ENCODE measurements at places on chromosomes 5 and 9. TPM values are rescaled to one million over a fixed set of nuclear protein-coding genes. Genes with fewer than 3 reads are reported as not detected.

- DNase-seq: peak; percentile 40
Measured at GRCh38 chr9:31839273-31839672, 545.2 kb upstream of the ACO1 start.

Gene IFNA13
- total RNA-seq: not detected

DNA sequence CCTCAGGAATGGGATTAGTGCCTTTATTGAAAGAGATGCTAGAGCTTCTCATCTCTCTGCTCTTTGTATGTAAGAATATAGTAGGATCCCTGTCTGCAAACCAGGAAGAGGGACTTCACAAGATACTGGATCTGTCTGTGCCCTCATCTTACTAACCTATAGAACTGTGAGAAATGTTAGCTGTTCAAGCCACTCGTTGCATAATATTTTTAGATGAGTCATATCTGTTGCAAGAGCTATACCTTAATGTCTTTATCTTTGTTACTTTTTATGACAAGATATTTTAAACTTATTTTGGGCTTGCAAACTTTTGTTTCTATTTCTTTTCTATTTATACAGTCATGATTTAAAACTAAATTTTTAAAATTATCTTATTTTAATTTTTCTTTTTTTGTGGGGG lies 1296.8 kb upstream of the CDH6 start:
- DNase-seq: no peak

DNA sequence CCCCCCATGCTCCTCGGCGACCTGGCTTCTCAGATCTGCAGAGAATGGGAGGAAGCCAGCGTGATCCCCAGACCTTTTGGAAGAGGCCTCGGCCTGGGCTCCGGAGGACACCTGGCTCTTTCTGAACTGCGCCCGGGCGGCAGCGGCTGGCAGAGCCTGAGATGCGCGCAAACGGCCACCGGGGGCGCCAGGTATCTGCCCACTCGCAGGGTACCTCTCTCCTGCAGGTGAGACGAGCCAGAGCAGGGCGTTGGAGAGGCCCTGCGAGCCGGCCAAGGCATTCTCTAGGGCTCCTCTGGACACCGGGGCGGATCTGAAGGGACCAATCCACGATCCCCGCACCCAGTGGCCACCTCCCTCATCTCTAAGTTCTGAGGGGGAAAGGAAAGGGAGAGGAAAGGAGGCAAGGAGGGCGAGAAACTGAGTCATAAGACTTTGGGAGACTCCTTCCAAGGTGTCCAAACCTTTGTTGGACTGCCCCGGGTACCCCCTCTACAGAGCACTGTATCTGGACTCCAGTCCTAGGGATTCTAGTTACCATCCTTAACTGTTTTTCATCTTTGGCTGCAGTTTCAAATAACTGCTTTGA lies 55.0 kb upstream of the SLC46A2 start:
- DNase-seq: peak; percentile 1

DNA sequence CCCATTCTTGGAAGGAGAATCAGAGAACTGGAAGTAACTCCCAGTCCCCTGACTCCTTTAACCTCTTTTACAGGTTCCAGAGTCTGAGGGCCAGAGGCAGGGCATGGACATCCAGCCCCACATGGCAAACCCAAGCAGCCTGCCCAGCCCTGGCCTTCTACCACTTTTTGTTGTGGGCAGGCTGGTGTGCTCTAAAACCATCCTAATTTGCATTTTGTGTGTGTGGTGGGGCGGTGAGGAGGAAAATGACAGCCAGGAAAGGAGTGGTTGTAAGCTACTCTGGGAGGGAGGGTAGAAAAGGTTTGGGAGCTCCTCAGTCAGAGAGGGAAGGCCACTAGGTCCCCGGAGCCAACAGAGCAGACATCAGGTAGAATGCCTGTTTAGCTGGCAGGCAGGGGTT lies 90.6 kb downstream of the PSD2 start:
- no peak for DNase-seq

Gene SMC5
- 29.6 TPM for total RNA-seq

Gene IRX4
- total RNA-seq: not detected

- DNase-seq: no peak
Measured at GRCh38 chr9:101311191-101311590, 73.6 kb downstream of the BAAT start.

DNA sequence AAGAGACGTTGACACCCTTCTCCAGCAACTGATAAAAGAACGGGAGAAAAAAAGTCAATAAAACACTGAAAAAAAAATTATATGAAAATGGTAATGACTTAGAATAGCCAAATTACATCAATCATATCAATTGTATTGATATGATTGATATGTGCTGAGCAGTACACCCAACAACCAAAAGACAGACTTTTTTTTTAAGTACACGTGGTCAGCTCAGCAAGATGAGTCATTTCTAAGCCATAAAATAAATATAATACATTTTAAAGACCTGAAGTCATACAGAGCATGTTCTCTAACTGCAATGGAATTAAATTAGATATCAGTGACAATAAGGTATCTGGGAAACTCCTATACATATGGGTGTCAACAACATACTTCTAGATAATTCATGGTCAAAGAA lies 30.9 kb upstream of the OLFM1 start:
- no peak for DNase-seq

- no peak for DNase-seq
Measured at GRCh38 chr5:55923177-55923771, 71.5 kb downstream of the IL6ST start.

Gene ANKRD18A
- 11.6 TPM for total RNA-seq

GRCh38 chr9:120922404-120923195 lies 4.0 kb downstream of the TRAF1 start:
- DNase-seq: no peak

- no peak for DNase-seq
Measured at GRCh38 chr5:149948993-149949392, 4.4 kb upstream of the PDE6A start.

DNA sequence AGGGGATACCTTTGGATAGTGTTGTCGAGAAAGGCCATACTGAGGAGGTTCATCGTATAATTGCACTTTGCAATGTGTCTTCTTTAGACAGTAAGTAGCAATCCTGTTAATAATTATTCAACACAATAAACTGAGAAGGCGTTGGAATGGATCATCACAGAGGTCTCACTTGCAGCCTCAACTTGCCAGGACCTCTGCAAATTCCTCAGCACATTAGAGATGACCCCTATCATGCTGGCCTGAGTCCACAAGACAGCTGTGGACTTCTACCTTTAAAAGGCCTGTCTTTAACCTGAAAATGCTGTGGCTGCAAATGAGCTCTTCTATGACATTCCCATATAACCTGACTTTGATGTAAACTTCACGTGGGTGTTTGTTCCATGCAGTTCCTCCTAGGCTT lies 14.1 kb downstream of the SH3TC2 start:
- DNase-seq: peak; percentile 39

Gene OR1J4
- total RNA-seq: not detected

GRCh38 chr5:116453988-116454411 lies 120.6 kb downstream of the SEMA6A start:
- no peak for DNase-seq

- no peak for DNase-seq
Measured at GRCh38 chr9:74770508-74771261, 117.0 kb downstream of the TRPM6 start.

- DNase-seq: no peak
Measured at GRCh38 chr9:135887021-135887507, 20.3 kb downstream of the CAMSAP1 start.

- no peak for DNase-seq
Measured at GRCh38 chr5:17163221-17163620, 54.2 kb upstream of the BASP1 start.

Measured in kidney (tissue), 22 donors.